ENCODE measurements at places on chromosomes 4 and X.
A peak's percentile ranks its signal among the peaks of the same experiment; 100 is the strongest.

GRCh38 chrX:71622576-71623450, 4.5 kb upstream of the CXCR3 start:
- DNase-seq, result no peak

- DNase-seq, result no peak
Observed at GRCh38 chr4:93834249-93835066, 5.9 kb downstream of the ATOH1 start.

- DNase-seq, result no peak
Observed at GRCh38 chr4:32775049-32775448, 2054.9 kb downstream of the PCDH7 start.

GRCh38 chr4:160180211-160180610, 1077.3 kb downstream of the RAPGEF2 start:
- DNase-seq, result no peak

- no peak for DNase-seq
Observed at GRCh38 chr4:3306450-3306849, 13.6 kb downstream of the RGS12 start.

DNA sequence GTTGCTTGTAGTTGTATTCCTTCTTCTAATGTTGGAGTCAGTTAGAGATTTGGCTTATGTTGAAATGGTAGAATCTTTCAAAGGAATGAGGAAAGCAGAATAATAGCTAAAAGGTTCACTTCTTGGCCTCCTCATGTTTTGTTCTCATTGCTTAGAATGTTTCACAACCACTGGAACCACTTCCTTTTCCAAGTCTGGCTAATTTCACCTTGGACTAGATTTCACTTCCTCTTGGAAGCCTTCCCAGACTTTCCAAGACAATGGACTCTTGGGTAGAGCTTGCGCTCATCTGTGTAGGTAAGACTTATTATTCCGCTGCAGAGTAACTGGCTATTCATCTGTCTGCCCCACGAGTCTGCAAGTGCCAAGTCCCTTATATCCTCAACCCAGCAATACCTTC, 8.3 kb downstream of the SPATA18 start:
- DNase-seq, result no peak

- DNase-seq, result no peak
Observed at GRCh38 chrX:15758140-15758539, 20.1 kb downstream of the CA5B start.

GRCh38 chr4:129972257-129972656, 876.3 kb downstream of the C4orf33 start:
- no peak for DNase-seq

GRCh38 chrX:73855546-73855945, 292.5 kb downstream of the CHIC1 start:
- peak; percentile 36 for DNase-seq

- DNase-seq, result no peak
Observed at GRCh38 chrX:148682206-148682605, 181.8 kb downstream of the AFF2 start.

DNA sequence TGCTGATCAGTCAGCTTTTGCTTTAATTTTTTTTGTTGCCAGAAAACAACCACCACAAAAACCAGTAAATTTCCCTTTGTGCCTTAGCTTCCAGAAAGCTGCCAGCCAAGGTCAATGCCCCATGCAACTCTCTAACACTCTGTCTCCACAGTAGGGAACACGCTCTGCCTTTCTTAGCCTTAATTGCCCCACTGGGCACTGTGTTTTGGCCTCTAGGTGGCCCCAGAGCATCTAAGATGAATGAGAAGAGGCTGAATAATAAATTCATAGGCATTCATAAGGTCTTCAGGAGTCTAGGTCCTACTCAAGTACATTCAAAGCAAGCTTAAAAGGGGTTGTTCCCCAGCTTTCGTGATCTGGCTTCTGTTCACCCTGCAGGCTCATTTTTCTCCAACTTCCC, 57.7 kb upstream of the PASD1 start:
- no peak for DNase-seq

- DNase-seq, result no peak
Observed at GRCh38 chr4:77619408-77619807, 13.8 kb downstream of the CXCL13 start.

DNA sequence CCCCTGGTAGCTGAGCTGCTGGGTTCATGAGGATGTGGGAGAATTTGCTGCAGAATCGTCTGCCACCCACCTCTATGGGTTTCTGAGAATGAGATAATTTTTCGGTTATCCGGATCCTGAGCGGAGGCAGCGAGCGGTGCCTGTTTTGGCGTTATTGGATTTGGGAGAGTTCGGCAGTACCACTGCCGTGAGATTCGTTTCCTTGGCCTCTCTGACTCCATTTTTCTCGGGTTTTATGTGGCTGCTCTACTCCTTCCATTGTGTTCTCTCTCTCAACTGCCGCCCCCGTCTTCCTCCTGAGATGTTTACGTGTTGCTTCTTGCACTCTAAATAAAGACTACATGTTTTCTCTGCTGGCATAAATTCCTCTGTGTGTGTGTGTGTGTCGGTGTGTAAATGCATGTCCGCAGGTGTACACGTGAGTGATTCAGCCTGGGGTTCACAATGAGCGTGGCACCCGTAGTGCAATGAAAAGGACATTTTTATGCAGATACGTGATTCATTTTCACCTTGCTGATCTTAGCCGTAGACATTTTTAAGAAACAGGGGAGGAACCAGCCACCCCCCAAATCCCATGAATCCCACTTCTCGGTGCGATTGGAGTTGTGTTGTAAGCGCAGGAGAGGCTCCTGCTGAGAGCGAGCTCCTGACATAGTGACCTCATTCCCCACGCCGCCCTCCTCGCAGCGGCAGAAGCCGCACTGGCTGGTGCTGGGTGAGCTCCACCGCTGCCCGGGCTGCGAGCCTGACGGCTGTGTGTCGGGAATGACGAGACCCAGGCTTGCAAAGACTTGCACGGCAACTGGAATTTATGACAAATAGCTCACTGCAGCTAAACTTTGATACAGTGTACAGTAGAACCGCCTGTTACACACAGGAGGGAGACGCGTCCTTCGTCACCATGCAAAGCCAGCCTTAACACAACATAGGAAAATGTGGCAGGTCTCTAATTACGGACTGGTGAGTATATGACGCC, 82.2 kb downstream of the STOX2 start:
- DNase-seq, result no peak

- no peak for DNase-seq
Observed at GRCh38 chr4:147340111-147340510, 140.8 kb upstream of the EDNRA start.

GRCh38 chrX:9902656-9903055, 64.5 kb upstream of the CLDN34 start:
- DNase-seq, result peak; percentile 19

DNA sequence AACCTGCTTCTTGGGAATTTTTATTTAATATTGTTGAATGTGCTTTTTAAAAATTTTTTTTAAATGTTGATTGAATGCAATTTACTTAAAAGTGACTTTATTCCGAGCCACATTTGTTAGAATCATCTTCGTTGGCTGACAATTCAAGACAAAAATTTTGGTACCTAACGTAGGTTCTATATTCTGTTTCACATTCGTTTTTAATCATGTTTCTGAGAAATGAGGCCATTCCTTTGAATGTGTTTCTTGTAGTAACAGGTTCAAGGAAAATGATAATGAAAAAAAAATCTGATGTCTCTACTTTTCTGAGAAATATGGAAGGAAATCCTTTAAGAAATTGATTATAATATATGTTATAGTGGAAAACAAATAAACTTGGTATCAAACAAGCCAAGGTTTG, 92.3 kb upstream of the DCLK2 start:
- DNase-seq, result no peak

DNA sequence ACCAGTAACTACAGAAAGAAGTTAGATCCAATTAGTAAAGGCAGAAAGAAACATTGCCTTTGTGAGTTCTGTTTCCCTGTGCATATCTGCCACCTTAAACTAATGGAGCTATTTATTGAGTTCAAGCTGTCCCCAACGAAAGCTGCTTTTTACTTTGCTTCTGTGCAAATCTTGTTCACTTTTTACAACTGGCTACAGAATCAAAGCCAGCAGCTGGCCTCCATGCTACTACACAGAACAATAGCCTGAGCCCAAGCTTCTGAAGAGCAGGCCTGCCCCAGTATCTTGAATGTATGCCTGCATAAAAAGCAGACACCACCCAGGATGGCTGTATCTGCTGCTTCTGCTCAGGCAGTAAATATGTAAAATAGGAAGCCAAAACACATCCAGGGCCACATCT, 28.1 kb downstream of the ANK2 start:
- DNase-seq, result peak; percentile 43

- DNase-seq, result no peak
Observed at GRCh38 chrX:13093529-13094140, 49.2 kb upstream of the FAM9C start.

DNA sequence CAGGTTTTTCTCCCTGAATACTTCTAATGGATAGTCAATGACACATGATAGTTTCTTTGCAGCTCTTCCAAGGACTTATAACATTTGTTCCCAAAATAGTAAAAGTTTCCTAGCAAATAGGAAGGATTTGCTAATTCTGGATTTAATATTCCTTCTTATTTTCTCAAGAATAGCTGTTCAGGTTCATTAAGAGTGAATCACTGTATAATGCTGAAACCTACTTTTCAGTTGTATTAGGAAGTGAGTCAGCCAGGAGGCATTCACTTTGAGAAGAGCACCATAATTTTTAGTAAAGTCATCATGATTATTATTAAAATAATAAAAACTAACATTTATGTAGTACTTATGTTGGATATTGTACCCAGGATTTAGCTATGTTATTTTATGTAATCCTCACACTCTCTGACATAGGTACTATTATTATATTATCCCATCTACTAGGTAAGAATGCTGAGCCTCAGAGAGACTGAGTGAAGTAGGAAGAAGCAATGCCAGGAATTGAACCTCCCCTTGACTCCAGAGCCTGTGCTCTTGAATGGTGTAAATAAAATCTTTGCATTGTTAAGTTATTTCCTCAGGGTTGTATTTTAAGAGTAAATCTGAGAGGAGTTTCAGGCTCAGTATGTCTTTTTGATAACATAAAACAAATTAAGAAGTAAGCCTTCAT, 114.8 kb downstream of the REELD1 start:
- no peak for DNase-seq

DNA sequence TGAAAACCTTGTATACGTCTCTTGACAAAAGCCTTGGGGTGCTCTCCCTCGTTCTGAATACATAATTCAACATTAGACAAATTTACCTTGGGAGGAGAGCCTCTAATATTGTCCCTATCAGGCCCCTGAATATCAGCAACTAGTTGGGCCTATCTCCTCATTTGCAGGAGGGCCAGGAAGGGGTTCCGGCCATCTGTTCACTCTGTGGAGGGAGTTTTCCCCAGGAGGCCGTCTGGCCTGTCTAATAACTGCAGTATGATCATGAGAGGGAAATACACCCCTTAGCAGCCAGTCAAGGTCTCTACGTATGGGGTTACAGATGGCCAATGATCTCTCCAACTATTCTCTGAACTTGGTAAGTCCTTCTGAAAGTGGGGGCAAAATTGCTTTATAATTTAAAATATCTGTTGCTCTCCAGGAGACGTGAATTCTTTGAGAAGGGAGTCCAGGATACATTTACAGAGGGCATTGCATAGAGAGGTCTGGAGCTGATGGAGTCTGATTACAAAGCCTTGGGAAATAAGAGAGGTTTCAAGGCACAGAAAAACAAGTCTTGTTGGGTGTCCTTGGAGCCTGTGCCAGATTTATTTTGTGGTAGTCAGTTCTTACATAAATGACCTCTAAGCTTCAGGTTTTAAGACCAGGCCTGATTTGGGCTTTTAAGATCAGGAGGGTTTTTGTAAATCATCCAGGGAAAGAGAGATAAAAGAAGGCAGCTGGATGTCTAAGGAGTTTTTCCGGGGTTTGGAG, 48.2 kb upstream of the UXT start:
- DNase-seq, result no peak

- DNase-seq, result no peak
Observed at GRCh38 chr4:108035691-108036090, 46.0 kb downstream of the HADH start.

DNA sequence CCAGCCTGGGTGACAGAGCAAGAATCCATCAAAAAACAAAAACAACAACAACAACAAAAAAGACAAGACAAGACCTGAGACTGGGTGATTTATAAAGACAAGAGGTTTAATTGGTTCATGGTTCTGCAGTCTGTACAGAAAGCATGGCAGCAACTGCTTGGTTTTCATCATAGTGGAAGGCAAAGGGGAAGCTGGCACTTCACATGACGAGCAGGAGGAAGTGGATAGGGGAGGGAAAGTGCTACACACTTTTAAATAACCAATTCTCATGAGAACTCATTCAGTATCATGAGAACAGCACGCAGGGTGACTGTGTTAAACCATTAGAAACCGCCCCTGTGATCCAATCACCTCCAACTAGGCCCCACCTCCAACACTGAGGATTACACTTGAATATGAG, 28.4 kb upstream of the SLC10A7 start:
- DNase-seq, result no peak

DNA sequence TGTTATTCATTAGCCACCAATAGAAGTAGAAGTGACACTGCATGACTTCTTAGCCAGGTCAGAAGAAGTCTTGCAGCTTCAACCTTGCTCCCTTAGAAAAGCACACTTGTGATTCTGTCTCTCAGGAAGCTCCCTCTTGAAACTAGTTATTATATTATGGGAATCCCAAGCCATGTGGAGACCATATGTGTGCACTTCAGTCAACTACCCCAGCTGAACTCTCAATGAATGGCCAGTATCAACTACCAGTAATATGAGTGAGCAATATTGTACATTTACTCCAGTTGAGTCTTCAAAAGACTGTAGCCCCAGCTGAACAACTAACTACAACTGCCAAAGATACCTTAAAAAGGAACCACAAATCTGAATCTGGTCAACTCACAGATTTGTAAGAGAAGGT, 77.1 kb upstream of the GABRA3 start:
- no peak for DNase-seq

DNA sequence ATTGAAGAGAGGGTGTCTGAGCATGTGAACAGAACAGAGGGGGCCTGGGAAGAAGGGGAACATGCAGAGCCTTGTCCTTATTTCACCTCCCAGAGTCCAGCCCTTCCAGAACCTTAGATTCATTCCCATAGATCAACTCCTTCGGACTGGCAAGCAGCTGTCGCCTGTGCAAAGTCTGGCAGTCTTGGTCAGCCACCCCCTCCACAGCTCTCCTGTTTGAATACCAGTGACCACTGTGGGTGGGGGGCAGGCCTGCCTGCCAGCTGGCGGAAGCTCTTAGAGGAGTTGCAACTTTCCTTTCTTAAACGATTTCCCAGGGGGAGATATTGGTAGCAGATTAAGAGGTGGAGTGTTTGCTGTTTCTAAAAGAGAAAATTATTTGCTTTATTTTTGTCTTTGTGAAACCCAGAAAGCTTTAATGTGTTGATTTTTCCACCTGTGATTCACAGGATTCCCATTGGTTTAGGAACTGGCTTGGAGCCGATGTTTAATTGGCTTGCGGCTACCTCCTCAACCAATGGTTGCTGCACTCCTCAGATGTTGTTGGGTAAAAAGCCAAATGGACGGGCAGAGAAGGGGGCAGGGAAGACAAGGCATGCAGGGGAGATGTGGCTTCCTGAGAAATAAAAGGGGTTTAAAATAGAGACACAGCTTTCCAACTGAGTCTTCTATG, 62.2 kb upstream of the PRPS1 start:
- DNase-seq, result no peak

- no peak for DNase-seq
Observed at GRCh38 chr4:41362621-41363383, 106.1 kb downstream of the UCHL1 start.

GRCh38 chr4:68183417-68183816, 53.7 kb upstream of the TMPRSS11F start:
- DNase-seq, result no peak
